ENCODE measurements at places on chromosomes 12 and 14. TPM values are rescaled to one million over a fixed set of nuclear protein-coding genes. Genes with fewer than 3 reads are reported as not detected.

- H3K27me3 ChIP-seq: no peaks in the 10 kb centered on the region
- DNase-seq: no peak
- no peaks in the 10 kb centered on the region for H3K36me3 ChIP-seq
- H3K4me3 ChIP-seq: no peak overlapping the region
These were observed 310.7 kb downstream of the IPO8 start for GRCh38 chr12:30384976-30385375.

DNA sequence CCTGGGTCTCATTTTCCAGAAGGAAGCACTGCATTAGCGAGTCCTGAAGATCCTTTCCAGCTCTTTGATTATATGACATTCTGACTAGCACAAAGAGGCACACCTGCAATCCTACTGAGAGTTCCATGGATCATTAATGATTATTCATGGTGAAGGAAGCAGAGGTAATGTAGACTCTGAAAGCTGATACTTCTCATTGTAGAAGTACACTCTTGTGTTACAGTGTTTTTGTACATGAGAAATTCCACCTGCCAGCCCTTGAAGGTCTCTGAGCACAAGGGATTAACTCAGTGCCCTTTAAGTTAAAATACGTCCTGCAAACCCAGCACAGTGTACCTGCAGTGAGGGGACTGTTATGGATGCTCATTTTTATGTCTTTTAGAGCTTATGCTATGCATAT, 558.8 kb upstream of the FBXO33 start:
- H3K4me3 ChIP-seq: no peak overlapping the region
- no peaks in the 10 kb centered on the region for H3K27me3 ChIP-seq
- no peaks in the 10 kb centered on the region for H3K36me3 ChIP-seq
- DNase-seq: no peak
- no peaks in the 10 kb centered on the region for H3K4me1 ChIP-seq

Gene SLC6A12
- polyA plus RNA-seq: not detected

GRCh38 chr14:22432348-22432976, 156.6 kb downstream of the DAD1 start:
- peaks cover 21% of the 10 kb centered on the region for H3K4me1 ChIP-seq
- no peaks in the 10 kb centered on the region for H3K36me3 ChIP-seq
- H3K4me3 ChIP-seq: no peak overlapping the region
- H3K27ac ChIP-seq: no peak overlapping the region
- H3K27me3 ChIP-seq: no peaks in the 10 kb centered on the region
- peak; percentile 50 for DNase-seq

DNA sequence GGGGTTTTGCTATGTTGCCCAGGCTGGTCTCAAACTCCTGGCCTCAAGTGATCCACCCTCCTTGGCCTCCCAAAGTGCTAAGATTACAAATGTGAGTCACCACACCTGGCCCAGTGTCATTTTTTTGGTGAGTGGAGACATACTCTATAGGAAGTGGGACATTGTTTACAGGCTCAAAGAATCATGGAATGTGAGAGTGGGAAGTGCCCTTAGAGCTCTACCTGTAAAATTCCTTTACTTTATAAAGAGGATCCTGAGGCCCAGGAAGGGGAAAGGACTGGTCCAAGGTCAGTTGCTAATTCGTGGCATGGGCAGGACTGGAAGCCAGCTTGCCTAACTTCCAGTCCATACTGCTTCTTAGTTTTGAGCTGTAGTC, 8.7 kb upstream of the ADCK1 start:
- H3K27me3 ChIP-seq: no peaks in the 10 kb centered on the region
- no peaks in the 10 kb centered on the region for H3K36me3 ChIP-seq
- H3K4me1 ChIP-seq: peaks cover 13% of the 10 kb centered on the region
- DNase-seq: no peak

- no peaks in the 10 kb centered on the region for H3K36me3 ChIP-seq
- H3K27me3 ChIP-seq: peaks cover 9% of the 10 kb centered on the region
- no peak for DNase-seq
- H3K4me1 ChIP-seq: peaks cover 17% of the 10 kb centered on the region
- no peak overlapping the region for H3K4me3 ChIP-seq
These were observed 17.1 kb upstream of the MDM1 start for GRCh38 chr12:68349220-68349621.

GRCh38 chr14:101475456-101476257, 85.6 kb upstream of the DIO3 start:
- H3K4me1 ChIP-seq: no peaks in the 10 kb centered on the region
- no peak for DNase-seq
- no peak overlapping the region for H3K4me3 ChIP-seq
- H3K36me3 ChIP-seq: no peaks in the 10 kb centered on the region
- H3K27ac ChIP-seq: no peak overlapping the region
- H3K27me3 ChIP-seq: no peaks in the 10 kb centered on the region

DNA sequence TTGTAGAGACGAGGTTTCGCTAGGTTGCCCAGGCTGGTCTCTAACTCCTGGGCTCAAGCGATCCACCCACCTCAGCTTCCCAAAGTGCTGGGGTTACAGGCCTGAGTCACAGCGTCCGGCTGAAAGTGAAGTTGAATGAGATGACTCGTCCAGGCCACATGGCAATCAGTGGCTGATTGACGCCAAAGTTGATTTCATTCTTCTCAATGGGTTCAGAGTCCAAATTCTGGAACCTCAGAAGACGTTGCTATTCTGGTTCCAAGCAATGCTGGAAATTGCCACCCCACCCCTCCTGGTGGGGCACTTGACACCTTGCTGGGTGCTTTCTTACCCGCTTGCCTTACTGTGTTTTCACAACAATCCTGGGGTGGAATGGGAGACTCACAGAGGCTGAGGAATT, 14.9 kb downstream of the ABCB9 start:
- no peak for DNase-seq
- peak overlapping the region; percentile 38 for H3K27ac ChIP-seq
- peaks cover 2% of the 10 kb centered on the region for H3K36me3 ChIP-seq
- no peak overlapping the region for H3K4me3 ChIP-seq
- H3K27me3 ChIP-seq: no peaks in the 10 kb centered on the region

- H3K36me3 ChIP-seq: no peaks in the 10 kb centered on the region
- no peaks in the 10 kb centered on the region for H3K4me1 ChIP-seq
- no peaks in the 10 kb centered on the region for H3K27me3 ChIP-seq
- DNase-seq: no peak
These were observed 182.9 kb downstream of the EXOC5 start for GRCh38 chr14:57085801-57086200.

- H3K4me1 ChIP-seq: no peaks in the 10 kb centered on the region
- no peaks in the 10 kb centered on the region for H3K36me3 ChIP-seq
- H3K4me3 ChIP-seq: no peak overlapping the region
- no peaks in the 10 kb centered on the region for H3K27me3 ChIP-seq
- DNase-seq: no peak
These were observed 157.4 kb downstream of the DHRS2 start for GRCh38 chr14:23793532-23793931.

Gene REP15
- 0.59 TPM for polyA plus RNA-seq

DNA sequence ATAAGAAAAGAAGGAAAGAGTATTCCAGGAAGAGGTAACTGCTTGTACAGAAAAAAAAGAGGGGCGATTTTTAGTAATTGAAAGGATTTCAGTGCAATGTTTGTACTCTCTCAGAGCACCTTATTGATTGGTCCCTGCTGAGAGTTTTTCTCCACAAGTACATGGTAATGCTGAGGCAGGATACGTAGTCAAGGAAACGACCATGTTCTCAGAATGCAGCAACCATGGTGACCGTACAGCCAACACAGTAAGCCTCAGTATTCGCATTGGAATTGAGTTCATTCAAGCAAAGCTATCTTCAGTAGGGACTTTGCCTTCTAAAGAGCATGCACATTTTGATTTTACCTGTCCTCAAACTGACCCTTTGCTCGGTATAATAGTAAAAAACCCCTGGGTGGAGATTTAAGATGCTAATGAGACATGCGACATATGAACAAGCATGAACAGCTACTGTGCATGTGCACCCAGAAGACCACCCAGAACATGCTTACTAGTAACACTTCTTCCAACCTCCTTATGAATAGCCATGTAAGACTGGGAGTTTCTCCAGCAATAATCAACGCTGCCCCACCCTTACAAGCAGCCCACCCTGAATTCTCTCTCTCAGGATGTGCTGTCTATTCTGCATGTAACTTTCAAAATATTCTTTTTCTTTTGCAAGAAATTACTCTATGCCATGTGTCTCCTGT, 6.2 kb upstream of the SLC41A2 start:
- H3K27me3 ChIP-seq: no peaks in the 10 kb centered on the region
- no peak overlapping the region for H3K4me3 ChIP-seq
- DNase-seq: no peak
- H3K4me1 ChIP-seq: peaks cover 5% of the 10 kb centered on the region
- H3K36me3 ChIP-seq: no peaks in the 10 kb centered on the region

Gene ZBTB42
- 0.73 TPM for polyA plus RNA-seq

Gene FLVCR2
- polyA plus RNA-seq: 0.40 TPM

GRCh38 chr14:90827919-90828610, 11.8 kb upstream of the TTC7B start:
- peak overlapping the region; percentile 11 for H3K4me3 ChIP-seq
- H3K27ac ChIP-seq: no peak overlapping the region
- H3K36me3 ChIP-seq: no peaks in the 10 kb centered on the region
- H3K27me3 ChIP-seq: no peaks in the 10 kb centered on the region
- DNase-seq: no peak

- H3K27me3 ChIP-seq: no peaks in the 10 kb centered on the region
- DNase-seq: no peak
- H3K36me3 ChIP-seq: peaks cover 24% of the 10 kb centered on the region
These were observed 87.6 kb upstream of the STRN3 start for GRCh38 chr14:31113794-31114193.

Gene DAO
- polyA plus RNA-seq: not detected

GRCh38 chr14:98181241-98181640, 1090.8 kb downstream of the BCL11B start:
- H3K4me3 ChIP-seq: no peak overlapping the region
- peaks cover 7% of the 10 kb centered on the region for H3K4me1 ChIP-seq
- no peaks in the 10 kb centered on the region for H3K36me3 ChIP-seq

GRCh38 chr12:26554332-26554731, 278.7 kb downstream of the ITPR2 start:
- H3K4me3 ChIP-seq: no peak overlapping the region
- H3K36me3 ChIP-seq: no peaks in the 10 kb centered on the region
- no peak overlapping the region for H3K27ac ChIP-seq
- no peak for DNase-seq

Gene RFX4
- not detected for polyA plus RNA-seq

- no peak overlapping the region for H3K27ac ChIP-seq
- H3K4me3 ChIP-seq: no peak overlapping the region
- no peak for DNase-seq
- peaks cover 30% of the 10 kb centered on the region for H3K4me1 ChIP-seq
- no peaks in the 10 kb centered on the region for H3K27me3 ChIP-seq
These were observed 46.3 kb upstream of the LRTM2 start for GRCh38 chr12:1773937-1774655.

- H3K4me1 ChIP-seq: no peaks in the 10 kb centered on the region
- no peak overlapping the region for H3K27ac ChIP-seq
- DNase-seq: no peak
- H3K4me3 ChIP-seq: no peak overlapping the region
- no peaks in the 10 kb centered on the region for H3K27me3 ChIP-seq
These were observed 135.9 kb downstream of the PAH start for GRCh38 chr12:102781117-102781516.

GRCh38 chr12:116380108-116380507, 102.6 kb upstream of the MED13L start:
- no peak for DNase-seq
- no peaks in the 10 kb centered on the region for H3K27me3 ChIP-seq
- H3K36me3 ChIP-seq: no peaks in the 10 kb centered on the region
- peaks cover 13% of the 10 kb centered on the region for H3K4me1 ChIP-seq

Gene PROX2
- not detected for polyA plus RNA-seq

Measured in keratinocyte (primary cell).